ENCODE measurements at places on chromosomes 3 and 15. TPM values are rescaled to one million over a fixed set of nuclear protein-coding genes. Genes with fewer than 3 reads are reported as not detected.

DNA sequence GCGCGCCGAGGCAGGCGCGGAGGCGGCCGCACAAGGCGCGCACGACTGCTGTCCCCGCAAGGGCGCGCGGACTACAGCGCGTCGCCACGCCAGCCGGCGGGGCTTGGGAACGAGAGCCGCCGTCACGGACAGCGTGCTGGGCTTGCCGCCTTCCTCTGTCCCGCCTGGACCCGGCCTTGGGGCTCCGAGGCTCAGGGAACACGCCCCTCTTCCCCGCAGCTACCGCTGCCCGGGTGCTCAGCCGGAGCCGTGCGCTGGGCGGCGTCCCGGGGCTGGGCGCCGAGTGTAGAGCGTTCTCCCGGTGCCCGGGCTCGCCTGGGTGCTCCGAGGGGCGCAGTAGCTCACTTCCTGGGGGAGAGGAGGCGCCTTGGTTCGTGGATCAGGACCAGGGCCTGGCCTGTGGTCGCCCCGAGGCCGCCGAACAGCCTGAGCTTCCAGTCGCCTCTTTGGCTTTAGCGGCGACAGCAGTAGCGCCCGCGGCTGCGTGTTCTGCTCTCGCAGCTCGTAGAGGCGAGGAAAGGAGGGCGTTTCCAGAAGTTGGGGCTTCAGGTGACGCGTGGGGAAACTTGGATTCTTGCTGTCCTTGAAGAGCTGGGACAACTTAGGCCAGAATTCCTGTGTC, 226.7 kb upstream of the C2CD4B start:
- DNase-seq: no peak
- peaks cover 1% of the 10 kb centered on the region for H3K4me1 ChIP-seq
- H3K4me3 ChIP-seq: peak overlapping the region; percentile 99
- H3K27me3 ChIP-seq: no peaks in the 10 kb centered on the region
- no peak overlapping the region for H3K27ac ChIP-seq

DNA sequence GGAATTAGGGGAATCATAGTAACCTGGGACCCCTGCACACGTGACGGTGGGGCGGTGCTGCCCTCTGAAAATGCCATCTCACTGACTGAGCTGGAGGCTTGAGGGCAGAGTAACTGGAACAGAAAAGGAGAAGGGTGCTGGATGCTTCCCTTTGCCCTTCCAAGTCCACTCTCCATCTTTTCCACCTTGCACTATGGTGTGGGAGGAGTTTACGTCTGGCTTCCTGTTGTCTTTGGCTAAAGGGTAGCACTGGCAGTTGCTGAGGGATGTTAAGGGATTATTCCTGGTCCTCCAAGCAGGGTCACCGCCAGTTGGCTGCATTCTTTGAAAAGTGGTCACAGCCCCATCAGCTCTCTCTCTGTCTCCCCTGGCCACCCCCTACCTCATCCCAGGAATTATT, 129.4 kb upstream of the SNTN start:
- H3K4me1 ChIP-seq: peaks cover 2% of the 10 kb centered on the region
- H3K4me3 ChIP-seq: no peak overlapping the region
- no peak for DNase-seq
- H3K27ac ChIP-seq: no peak overlapping the region

SLC51A gene
- 6.3 TPM for polyA plus RNA-seq

DNA sequence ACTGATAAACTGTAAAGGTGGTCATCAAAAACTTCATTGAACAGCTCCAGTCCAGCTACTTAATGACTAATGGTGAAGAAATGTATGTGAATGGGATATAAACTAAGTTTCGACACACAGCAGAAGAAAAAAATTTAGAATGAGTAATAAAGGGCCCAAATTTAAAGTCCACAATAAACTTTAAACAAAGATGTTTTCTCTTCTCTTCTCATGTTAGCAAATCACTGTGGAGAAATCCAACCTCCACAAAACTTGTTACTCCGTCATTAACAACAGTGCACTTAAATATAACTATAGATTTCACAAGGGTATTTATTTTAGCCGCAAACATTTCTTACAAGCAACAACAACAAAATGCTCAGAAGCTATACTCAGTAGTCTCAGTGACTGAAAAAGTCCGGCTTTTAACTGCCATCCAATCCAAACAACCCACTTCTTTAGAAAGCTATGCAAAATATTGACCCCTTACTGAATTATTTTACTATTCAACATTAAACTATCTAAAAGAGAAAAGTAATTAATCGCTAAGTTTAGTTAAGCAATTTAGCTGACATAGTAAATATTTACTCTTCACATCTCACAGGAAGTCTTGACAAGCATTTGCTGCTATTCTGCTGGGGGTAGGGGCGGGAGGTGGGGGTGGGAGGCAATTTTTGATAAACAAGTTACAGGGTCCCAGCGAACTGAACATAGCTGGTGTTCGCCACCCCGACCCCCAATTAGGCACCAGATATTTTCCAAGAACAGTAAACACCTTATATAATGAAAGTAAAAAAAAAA, 2.4 kb downstream of the IGF2BP2 start:
- H3K27ac ChIP-seq: no peak overlapping the region
- DNase-seq: no peak
- no peaks in the 10 kb centered on the region for H3K27me3 ChIP-seq
- H3K4me3 ChIP-seq: peak overlapping the region; percentile 87
- H3K4me1 ChIP-seq: peaks cover 9% of the 10 kb centered on the region
- peaks cover 3% of the 10 kb centered on the region for H3K36me3 ChIP-seq

DNAH12 gene
- polyA plus RNA-seq: not detected

GCSAM gene
- not detected for polyA plus RNA-seq

- no peak overlapping the region for H3K27ac ChIP-seq
- no peaks in the 10 kb centered on the region for H3K27me3 ChIP-seq
- peaks cover 7% of the 10 kb centered on the region for H3K36me3 ChIP-seq
- H3K4me3 ChIP-seq: no peak overlapping the region
- DNase-seq: no peak
Observed at GRCh38 chr15:85770096-85771041, 24.4 kb downstream of the KLHL25 start.

GRCh38 chr3:44329946-44330345, 8.6 kb upstream of the TCAIM start:
- DNase-seq: no peak
- no peak overlapping the region for H3K4me3 ChIP-seq
- H3K27ac ChIP-seq: no peak overlapping the region
- no peaks in the 10 kb centered on the region for H3K4me1 ChIP-seq
- H3K27me3 ChIP-seq: no peaks in the 10 kb centered on the region
- H3K36me3 ChIP-seq: no peaks in the 10 kb centered on the region

GRCh38 chr15:82846621-82847020, 37.2 kb downstream of the WHAMM start:
- peak; percentile 16 for DNase-seq
- H3K27me3 ChIP-seq: no peaks in the 10 kb centered on the region
- no peak overlapping the region for H3K4me3 ChIP-seq
- H3K36me3 ChIP-seq: no peaks in the 10 kb centered on the region
- H3K4me1 ChIP-seq: no peaks in the 10 kb centered on the region

CYP8B1 gene
- not detected for polyA plus RNA-seq
